ENCODE measurements at places on chromosomes 1 and 21.

- no peak for DNase-seq
Observed at GRCh38 chr1:178500091-178500770, 3.5 kb upstream of the CLEC20A start.

- no peak for DNase-seq
Observed at GRCh38 chr1:77038000-77038399, 170.7 kb downstream of the ST6GALNAC5 start.

DNA sequence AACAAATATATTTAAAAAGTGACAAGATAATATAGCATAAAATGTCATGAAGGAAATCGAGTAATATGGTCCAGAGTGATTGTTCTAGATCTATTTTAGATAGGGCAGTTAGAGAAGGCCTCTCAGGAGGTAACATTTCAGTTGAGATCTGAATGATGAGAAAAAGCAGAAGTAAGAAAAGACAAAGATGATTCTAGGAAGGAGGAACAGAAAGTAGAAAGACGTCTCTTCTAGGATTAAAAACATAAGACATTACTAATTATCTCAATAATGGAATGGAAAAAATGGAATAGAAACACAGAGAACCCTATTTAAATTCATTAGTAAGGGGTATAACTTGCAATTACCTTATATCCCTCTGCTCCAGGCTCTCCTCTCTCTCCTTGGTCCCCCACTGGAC, 130.0 kb upstream of the ZNHIT6 start:
- DNase-seq: no peak

DNA sequence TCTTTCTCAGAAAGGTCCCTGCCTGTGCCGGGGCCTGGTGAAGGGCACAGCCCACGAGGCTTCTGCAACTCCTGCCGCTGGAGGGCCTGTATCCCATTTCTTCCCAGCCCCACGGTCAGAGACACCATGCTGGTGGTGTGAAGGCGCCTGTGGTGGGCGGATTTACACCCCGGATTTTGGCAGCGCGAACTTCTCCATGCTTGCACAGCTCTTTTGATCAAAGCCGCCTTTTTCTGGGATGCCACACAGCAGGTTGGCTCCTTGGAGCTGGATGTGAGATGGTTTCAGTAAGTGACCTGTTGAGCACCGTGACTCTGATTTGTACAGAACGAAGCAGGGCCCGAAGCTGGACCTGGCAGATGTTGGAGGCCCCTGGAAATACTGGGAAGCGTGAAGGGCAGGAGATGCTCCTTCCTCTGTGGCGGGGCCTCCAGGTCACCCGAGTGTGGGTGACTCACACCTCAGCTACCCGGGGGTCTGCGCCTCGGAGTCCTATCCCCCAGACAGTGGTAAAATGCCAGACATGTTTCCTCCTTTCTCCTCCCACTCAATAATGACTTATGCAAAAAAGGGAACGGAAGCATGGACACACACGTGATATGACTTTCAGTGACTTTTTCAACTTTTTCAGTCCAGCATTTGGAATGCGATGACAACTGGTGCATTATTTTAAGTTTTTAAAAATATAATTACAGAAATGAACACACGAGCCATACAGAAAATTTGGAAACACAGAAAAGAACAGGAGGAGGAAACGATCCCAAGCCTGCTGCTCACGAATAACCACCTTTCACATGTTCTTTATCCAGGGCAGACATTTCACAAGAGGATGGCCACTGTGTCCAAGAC, 9.0 kb downstream of the UMODL1 start:
- DNase-seq: no peak

DNA sequence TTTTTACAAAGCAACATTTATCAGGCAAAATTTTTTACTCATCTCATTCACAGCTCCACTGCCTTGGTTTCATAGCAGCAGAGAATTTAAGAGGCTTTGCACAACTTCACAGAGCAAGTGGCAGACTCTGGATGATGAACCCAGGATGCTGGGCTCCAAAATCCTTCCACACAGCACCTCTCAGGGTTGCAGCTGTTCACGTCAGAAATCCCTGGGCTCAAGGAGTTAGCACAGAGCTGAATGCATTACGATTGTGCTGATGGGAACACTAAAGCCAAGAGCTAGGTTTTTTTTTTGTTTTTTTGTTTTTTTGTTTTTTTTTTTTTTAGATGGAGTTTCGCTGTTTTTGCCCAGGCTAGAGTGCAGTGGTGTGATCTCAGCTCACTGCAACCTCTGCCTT, 2.4 kb upstream of the HTR6 start:
- no peak for DNase-seq

DNA sequence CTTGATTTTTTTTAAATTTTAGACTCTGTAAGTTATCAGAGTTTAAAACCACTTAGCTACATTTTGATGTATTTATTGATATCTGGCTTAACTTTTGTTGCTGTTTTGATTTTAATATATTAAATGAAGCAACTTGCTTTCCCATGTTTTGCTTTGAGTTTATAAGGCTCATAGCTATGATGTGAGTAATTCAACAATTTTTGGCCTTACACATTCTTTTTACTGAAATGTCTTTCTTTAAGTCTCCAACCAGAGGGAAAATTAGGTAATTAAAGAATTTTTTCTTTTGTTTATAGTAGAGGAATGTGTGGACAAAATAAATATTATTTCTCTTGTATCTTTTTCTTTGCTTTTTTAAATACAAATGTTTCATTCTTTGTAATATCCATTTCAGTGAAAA, 258.3 kb upstream of the ADAMTS5 start:
- DNase-seq: no peak

GRCh38 chr1:54243022-54243421, 43.1 kb downstream of the MRPL37 start:
- no peak for DNase-seq

DNA sequence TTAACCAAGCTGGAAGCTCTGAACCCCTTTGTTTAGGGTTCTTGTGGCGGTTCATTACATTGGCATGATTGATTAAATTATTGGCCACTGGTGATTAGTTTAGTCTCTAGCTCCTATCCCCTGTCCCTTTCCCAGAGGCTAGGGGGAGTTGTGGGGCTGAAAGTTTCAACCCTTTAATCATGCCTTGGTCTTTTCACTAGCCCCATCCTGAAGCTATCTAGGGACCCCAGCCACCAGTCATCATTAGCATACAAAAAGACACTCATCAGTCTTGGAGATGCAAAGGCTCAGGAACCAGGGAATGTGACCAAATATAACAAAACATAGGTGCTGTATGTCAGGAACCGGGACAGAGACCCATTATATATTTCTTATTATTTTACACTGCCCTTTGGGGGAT, 34.7 kb upstream of the SNX27 start:
- DNase-seq: no peak

- DNase-seq: no peak
Observed at GRCh38 chr1:183330335-183330734, 87.8 kb downstream of the NMNAT2 start.

DNA sequence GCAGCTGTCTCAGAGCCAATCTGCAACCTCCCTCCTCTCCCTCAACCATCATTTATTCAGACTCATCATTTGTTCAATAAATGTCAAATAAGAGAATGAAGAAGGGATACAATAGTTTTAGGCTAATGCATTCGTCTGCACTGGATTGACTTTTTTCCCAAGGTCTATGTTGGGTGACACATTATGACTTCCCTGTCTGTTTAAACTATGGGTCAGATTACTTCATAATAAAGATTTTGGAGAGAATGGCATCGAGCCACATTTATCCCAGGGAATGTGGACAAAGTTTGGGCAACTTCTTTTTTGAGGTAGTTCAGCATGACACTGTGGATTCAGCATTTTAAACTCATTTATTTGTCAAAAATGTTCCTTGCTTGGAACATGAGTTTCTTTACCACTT, 107.4 kb upstream of the ADGRL2 start:
- no peak for DNase-seq

GRCh38 chr1:211781260-211781659, 49.3 kb downstream of the LPGAT1 start:
- no peak for DNase-seq

DNA sequence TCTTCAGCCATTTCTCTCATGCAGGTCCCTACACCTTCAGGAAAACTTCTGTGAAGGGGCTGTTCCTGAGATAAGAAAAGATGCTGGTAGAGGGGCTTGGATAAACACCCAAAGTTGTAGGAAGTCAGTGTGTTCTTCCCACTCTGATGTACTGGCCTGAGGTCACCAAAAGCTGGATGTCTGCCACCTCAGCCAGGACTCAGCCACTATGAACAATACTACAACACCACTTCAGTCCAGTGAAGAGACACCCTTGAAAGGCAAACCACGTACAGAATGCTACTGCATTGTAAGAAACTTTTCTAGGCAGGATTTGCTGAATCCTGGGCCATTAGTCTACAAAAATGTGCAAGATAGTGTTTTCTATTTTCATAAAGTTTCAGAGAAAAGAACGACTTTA, 2.4 kb downstream of the PTPN14 start:
- peak; percentile 48 for DNase-seq

- no peak for DNase-seq
Observed at GRCh38 chr1:20896826-20897225, 109.7 kb upstream of the HP1BP3 start.

- no peak for DNase-seq
Observed at GRCh38 chr1:195195423-195196057, 1412.7 kb downstream of the KCNT2 start.

- DNase-seq: no peak
Observed at GRCh38 chr1:116367256-116367945, 5.6 kb upstream of the ATP1A1 start.

DNA sequence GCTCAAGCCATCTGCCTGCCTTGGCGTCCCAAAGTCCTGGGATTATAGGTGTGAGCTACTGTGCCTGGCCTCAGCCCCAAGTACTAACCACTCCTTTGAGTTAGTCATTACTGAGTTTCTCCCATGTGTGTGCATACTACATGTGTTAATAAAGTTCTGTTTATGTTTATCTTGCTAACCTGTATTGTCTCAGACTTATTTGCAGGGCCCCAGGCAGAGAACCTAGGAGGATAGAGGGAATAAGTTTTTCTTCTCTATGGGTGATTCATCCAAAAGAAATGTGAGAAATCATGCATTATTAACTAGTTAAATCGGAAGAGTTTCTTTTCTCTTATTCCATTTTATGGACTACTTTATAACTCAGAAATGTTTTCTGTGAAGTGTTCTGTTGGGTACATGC, 203.9 kb upstream of the CACYBP start:
- no peak for DNase-seq

DNA sequence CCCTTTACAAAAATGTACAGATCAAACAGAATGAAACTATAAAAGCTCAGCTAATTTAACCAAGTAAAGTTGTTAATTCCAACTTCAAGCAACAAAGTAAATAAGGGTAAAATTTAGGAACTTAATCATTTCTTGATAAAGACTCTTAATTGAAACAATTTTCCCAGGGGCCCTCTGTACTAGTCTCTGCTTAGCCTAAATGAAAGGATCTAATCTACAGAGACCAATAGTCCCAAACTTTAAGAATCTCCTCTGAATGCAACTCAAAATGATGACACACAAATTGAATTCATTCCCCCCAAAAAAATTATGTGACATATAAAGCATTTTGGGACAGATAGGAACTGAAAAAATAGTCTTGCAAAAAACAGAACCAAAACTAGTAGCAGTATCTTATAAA, 16.6 kb downstream of the EYA3 start:
- DNase-seq: no peak

DNA sequence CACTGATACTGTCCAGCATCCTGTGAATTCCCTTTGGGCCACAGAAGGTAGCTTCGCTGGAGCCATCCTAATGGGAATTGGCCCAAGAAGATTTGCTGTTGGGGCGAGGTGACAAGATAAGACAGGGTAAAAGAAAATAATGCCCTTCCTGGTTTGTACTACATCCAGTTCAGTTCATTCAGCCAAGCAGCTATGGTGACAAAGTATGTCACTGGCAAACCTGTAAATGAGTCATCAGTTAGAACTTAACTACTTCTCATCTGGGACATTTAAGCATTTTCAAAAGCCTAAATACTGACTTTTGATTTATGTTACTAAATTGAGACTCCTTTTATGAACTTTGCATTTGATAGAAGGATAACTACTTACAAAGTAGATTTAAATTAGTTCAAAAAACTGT, 54.2 kb downstream of the WDR64 start:
- no peak for DNase-seq

- no peak for DNase-seq
Observed at GRCh38 chr1:31571340-31572295, 4.7 kb upstream of the TINAGL1 start.

DNA sequence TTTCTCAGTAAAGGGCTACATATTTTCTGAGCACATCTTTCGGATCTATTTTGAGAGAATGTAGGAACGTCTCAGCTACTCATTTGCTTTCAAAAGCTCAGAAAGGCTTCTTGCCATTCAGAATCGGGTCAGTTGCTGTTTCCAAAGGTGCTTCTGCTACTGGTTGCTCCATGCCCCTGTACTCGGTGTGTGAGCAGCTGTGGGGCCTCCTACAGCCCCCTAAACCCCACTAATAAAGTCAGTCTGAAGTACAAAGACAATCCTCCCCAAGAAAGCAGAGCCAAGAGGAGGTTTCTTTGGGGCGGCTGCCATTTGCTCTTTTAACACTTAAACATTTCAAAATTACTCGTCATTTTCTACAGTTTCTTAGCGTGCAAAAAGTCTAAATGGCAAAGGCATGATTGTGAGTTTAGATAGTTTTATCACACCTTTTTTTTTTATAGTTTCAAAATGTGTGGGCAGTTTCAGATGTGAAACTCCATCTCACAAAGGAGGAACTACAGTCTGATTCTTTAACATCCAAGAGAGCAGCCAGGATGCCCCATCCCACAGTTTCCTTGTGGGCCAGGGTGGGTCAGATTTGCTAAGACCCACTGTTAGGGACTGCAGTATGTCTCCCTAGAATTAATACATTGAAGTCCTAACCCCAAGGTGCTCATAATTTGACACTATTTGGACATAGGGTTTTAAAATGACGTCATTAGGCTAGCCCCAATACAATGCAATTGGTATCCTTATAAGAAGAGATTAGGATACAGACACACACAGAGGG, 4.1 kb downstream of the RUNX1 start:
- DNase-seq: no peak

- no peak for DNase-seq
Observed at GRCh38 chr1:156114919-156115513, 505 bp downstream of the LMNA start.

DNA sequence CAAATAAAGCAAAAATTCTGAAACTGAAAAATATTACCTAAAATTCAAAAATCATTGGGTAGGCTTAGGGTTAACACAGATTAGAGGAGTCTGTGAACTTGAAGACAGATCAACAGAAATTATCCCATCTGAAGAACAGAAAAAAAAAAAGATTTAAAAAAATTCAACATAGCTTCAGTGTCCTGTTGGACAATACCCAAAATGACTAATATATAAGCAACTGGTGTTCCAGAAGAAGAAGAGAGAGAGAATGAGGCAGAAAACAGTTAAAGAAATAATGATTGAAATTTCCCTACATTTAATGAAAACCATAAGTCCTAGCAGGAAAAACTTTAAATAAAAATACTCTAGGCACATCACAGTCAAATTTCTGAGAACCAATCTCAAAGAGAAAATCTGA, 31.5 kb downstream of the TMCO1 start:
- no peak for DNase-seq

- DNase-seq: no peak
Observed at GRCh38 chr1:206924592-206925105, 2.9 kb upstream of the FCMR start.

- no peak for DNase-seq
Observed at GRCh38 chr1:85463731-85464496, 1.0 kb downstream of the DDAH1 start.
